ENCODE measurements at places on chromosomes 7 and 10.

- no peak for DNase-seq
These were observed 102.3 kb downstream of the KLF6 start for GRCh38 chr10:3682745-3683144.

DNA sequence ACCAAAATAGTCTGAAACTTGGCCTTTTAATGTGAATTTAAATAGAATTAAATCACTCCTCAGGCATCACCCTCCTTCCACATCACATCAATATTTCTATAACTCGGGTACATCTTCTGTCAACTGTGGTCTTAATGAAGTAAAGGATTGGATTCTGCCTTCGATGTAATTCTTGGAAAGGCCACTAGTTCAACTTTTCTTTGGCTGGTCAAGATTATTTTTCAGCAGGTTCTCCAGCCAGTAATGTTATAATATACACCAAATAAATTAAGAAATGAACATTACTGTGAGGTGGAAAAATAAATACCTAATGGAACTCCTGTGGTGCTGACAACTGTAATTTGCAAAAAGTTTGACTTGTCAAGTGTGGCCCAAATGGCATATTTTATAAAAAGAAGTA lies 9.7 kb upstream of the SLC16A9 start:
- DNase-seq = no peak

GRCh38 chr10:91144961-91145360 lies 75.5 kb upstream of the PCGF5 start:
- DNase-seq = no peak

DNA sequence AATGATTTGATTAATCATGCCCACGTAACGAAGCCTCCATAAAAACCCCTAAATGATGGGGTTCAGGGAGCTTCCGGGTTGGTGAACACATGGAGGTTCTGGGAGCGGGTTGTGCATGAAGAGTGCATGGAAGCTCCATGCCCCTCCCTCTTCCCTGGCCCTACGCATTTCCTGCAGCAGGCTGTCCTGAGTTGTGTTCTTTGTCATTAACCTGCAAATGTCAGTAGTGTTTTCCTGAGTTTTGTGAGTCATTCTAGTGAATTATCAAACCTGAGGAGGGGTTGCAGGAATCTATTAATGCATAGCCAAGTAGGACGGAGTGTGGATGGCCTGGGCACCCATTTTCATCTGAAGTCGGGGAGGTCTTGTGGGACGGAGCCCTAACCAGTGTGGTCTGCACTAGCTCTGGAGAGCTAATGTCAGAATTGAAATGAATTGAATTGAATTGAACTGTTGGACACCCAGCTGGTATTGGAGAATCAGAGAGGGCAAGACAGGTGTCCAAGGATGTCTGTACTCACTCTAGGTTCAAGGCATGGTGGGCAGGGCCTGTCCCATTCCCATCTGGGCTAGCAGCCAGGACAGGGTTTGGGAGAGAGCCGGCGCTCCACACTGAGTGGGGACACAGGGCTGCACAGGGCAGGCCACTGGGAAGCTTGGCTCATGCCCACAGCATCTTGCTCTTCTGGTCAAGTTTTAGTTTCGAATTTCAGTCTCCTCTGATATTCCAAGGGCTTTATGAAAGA lies 22.3 kb upstream of the ARHGAP22 start:
- no peak for DNase-seq

DNA sequence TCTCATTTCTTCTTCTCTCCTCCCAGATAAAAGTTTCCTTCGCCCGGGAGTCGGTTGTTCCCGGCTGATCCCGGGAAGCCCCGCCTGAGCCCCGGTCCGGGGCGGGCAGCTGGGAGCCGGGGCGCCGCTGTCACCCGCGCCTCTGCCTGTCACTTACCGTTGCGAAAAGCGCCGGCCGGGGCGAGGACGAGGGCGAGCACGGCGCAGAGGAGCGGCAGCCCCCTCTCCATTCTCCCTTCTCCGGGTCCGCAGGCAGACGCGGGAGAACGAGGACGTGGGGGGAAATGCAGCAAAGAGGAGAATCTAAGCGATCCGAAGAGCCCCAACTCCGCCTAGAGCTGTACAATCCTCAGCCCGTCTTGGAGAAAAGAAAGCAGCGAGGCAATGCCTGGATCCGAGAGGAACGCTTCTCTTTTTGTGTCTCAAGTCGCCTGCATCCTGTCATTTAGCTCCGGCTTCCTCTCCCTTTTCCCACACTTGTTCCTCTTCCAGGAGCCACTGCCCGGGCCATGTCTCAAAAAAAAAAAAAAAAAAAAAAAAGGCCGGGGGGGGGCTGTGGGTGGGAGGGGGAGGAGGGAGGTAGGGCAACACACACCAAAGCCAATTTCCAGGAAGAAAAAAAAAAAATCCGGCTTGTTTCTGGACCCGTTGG lies at the start of gene NRP1:
TSS of gene NRP1 (minus strand) at position 515 of the 652 bp plus-strand sequence. CDS start at position 230, 285 bp downstream.
- DNase-seq = no peak

GRCh38 chr7:137091396-137091795 lies 222.9 kb downstream of the CHRM2 start:
- DNase-seq = no peak

GRCh38 chr7:16646472-16647072 lies 591 bp downstream of the BZW2 start:
- no peak for DNase-seq

DNA sequence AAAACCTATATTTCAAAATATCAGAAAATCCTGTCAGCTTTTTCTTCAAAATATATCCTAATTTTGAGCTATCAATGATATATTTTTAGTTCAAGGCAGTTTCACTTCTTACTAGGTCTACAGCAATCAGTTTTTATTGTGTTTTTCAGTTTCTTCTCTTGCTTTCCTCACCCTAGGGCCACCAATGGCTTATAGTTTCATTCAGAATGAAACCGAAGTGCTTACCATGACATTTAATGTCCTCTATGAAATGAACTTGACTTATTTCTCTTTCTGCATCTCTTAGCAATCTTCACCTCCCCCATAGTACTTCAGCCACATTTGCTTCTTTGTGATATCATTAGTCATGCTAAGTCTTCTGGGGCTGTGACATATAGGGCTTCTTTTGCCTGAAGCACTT lies 100.3 kb downstream of the ARL5B start:
- DNase-seq = no peak

- no peak for DNase-seq
These were observed 14.9 kb upstream of the SP4 start for GRCh38 chr7:21412957-21413356.

- DNase-seq = no peak
These were observed 150.4 kb upstream of the PRPS1L1 start for GRCh38 chr7:18177815-18178660.

GRCh38 chr7:112120696-112121217 lies 85.4 kb downstream of the DOCK4 start:
- no peak for DNase-seq

DNA sequence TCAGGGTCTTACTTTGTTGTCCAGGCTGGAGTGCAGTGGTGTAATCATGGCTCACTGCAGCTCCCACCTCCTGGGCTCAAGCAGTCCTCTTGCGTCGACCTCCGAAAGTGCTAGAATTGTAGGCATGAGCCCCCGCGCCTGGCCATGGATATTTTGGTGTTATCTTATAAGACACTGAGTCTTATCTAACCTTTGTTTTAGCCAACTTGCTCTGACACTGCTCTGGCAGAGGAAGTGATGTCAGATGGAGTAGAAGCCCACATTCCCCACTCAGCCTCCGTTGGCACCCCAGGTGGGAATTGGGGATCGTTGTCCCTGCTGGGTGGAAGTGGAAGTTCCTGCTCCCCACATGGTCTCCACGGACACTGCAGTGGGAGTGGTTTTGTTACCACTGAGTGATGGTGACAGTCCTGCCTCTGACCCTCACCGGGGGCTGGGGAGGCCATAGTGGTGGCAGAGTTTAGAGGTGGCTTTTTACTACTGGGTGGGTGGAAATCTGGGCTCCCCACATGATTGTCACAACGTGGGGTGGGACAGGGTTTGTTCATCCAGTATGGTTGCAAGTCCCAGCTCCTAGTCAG lies 98.9 kb downstream of the ANKRD61 start:
- DNase-seq = no peak

- no peak for DNase-seq
These were observed 5.2 kb upstream of the GATA3 start for GRCh38 chr10:8049045-8049864.

DNA sequence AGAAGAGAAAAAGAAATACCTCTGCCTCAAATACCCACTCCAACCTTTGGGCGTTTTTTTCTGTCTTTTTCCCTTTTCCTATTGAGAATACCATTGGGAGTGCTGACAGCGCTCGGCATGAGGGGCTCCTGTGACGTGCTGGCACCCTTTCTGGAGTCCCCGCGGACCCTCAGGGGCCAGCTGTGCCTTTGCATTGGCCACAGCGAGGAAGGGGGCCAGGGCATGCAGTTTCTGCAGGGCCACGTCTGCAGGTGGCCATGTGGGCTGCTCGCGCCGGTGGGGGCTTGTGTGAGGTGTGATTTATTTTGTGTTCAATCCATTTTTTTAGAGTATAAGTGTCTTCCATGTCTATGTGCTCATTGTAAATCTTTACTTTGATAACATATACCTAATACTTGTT lies 57.4 kb downstream of the INPP5A start:
- DNase-seq = no peak

GRCh38 chr7:151125846-151126481 lies 39.7 kb downstream of the AGAP3 start:
- no peak for DNase-seq

DNA sequence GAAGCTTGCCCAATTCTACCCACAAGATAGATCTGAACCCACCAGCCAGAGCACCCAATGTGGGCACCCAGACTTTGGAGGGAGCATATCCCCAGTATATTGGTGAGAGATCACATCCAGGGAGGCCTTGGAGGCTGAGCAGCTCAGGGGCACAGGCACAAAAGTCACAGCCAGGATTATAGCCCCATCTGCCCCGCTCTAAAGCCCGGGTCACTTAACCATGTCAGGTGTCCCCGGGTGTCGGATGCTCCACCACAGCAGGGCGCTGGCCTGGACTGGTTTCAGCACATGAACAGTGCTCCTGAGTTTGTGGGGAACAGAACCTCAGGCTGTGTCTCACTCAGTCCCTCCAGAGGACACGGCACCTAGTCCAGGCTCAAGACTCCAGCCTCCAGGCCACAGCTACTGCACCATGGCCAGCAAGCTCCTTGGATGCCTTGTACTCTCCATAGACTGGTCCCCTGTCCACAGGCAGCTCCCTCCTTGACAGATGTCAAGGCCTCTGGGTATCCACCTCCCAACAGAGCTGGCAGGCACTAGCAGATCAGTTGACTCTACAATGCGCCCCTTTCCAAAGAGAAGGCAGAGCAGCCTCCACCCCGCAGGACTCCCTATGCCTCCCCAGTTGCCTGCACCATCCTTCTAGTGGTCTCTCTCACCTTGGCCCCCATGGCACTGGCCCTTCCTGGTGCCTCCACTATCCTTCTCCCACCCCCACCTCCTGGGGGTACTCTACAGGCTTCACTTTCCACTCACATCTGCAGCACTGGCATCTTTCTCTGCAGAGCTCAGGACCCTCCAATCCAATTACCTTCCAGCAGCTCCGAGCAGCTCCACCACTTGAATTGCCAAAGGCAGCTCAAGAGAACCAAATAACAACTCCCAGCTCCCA lies 306.0 kb downstream of the GRID1 start:
- no peak for DNase-seq

DNA sequence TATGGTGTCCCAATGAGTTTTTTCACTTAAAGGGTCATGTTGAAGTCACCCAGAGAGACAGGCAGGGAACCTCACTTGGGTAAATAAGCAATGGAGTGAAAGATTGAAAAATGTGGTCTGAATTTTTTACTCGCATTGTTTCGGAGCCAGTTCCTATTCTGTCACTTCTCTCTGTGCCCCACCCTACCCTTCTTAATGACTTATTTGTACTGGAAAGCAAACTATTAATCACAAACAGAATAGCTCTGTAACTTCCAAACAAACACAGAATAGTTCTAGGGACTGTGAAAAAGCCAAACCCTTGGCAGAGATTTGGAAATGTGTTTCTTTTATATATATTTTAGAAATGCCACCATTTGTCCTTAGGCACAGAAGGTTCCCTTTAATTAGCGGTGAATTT lies 76.0 kb downstream of the LRMDA start:
- no peak for DNase-seq

- DNase-seq = no peak
These were observed 22.5 kb downstream of the CEP41 start for GRCh38 chr7:130418306-130418705.

- peak; percentile 97 for DNase-seq
These were observed at the start of gene TASOR2 for GRCh38 chr10:5684318-5684970. Gene TASOR2, plus strand, starts transcription at chr10:5684838. Its CDS starts 35,805 bp downstream, at chr10:5720643.

DNA sequence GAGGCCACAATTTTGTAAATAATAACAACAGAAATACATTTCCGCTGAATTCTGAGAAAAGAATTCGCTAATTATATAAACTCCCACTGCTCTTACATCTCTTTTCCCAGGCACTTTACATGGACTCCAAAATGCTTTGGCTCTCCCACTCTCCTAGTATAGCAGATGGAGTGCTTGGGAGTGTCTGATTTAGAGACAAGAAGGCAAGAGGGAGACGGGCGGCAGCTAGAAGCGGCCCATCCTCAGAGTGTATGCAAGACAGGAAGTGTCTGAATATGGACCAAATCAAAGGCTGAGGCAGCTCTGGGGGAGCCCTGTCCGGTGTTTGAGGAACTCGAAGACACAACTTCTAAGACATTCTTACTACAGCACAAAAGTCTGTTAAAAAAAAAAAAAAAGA lies 212.1 kb downstream of the GFRA1 start:
- no peak for DNase-seq

DNA sequence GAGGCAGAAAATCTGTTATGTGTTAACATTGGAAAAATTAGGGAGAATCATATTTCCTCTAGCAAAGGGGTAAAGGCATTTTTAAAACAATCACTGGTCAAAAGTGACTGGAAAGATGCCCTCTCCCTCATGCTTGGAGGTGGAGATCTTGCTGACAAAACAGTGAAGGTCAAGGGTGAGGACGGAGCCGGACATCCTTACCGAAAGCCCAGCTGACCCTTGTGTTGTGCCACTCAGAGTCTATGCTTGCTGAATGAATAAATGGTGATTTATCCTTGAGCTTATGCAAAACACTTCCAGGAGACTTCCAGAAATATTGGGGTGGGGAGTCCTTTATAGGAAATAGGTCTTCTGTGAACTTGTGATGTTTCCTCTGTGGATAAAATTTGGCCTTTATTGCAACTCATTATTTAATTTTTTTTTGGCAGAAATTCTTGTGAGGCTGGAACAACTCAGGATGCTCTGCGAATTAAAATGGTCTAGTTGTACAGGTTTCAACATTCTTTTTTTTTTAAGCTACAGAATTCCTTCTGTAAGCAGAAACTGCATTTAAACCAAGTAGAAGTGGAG lies 28.3 kb upstream of the ELMO1 start:
- no peak for DNase-seq

DNA sequence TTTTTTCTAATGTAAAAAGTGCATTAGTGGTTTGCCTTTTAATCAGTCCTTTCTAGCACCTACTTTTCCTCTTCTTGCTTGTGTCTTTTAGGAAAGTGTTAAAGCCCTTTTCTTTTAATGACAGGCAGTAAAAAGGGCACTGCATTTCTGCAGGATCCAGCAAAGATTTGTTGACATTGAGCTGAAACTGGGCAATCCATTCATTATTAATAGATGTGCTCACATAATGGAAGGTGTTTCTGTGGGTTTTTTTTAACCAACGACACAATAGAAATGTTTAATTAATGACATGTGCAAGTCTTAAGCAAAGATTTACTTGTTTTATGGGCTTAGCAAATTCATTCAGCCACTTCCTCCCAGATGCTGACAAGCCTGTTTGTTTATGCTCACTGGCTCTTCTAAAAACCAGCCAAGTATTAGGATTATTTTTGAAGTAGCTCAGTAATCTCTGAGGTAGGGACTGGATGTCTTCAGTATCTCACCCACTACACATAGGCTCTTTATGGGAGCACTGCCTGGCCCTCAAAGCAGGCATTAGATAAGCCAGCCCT lies 1201.1 kb downstream of the SORCS1 start:
- DNase-seq = no peak
